Myocyte (in vitro differentiated cells): ENCODE measurements at places on chromosomes 1 and 21. TPM values are rescaled to one million over a fixed set of nuclear protein-coding genes. Genes with fewer than 3 reads are reported as not detected.

DNA sequence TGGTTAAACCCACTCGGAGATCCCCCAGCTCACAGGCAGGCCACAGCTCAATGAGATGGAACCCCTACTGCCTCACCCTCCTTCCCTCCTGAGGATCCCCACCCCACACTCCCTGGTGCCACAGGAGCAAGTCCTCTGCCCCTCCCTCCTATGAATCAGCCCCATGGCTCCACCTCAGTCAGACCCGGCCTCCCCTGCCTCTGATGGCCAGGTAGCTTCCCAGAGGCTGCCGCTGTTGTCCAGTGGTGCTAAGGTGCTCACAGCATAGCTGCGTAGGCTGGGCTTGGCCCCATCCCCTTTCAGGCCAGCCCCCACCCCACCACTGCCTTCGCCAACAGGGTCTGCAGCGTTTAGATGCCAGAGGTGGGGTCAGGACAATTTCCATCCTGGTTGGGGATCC is 98.5 kb upstream of the IGSF21 start:
- DNase-seq, result no peak

Gene KHDRBS1
- total RNA-seq, result 44.3 and 45.2 TPM in 2 replicates

Gene UBE2J2
- total RNA-seq, result 50.3 and 52.2 TPM in 2 replicates

DNA sequence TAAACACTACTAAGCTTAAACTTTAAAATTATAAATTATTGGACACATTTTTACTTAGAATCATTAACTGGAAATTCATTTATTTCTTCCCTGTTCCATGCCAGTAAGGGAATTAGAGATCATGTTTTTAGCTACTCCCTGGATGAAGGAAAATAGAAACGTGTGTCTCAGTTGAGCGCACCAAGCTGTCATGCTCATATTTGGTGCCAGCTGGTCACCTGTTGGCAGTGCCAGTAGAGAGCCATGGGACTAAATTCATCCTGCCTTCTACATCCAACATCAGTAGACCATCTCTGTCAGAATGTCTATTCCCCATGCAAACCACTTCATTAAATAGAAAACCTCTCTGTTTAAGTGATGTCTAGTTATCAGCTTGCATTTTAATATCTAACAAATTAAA is 17.4 kb upstream of the SLC22A15 start:
- DNase-seq, result no peak

Gene ZNF695
- total RNA-seq, result 0.99 and 1.9 TPM in 2 replicates

Gene SPRR3
- not detected in 2 replicates for total RNA-seq

- DNase-seq, result no peak
These were observed 98.4 kb upstream of the KAZN start for GRCh38 chr1:14500041-14500440.
